ENCODE measurements at places on chromosomes 3 and 15. TPM values are rescaled to one million over a fixed set of nuclear protein-coding genes. Genes with fewer than 3 reads are reported as not detected.

DNA sequence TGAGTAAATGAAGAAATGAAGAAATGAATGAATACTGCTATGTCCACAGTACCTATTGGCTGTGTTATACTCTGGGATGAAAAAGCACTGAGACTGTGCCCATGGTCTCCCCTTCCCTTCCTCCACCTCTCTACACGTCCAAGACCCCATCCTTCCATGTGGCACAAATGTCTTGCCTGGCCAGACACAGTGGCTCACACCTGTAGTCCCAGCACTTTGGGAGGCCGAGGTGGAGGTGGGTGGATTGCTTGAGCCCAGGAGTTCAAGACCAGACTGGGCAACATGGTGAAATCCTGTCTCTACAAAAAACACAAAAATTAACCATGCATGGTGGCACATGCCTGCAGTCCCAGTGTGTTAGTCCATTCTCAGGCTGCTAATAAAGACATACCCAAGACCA is 200.1 kb downstream of the FAM43A start:
- H3K36me3 ChIP-seq, result no peaks in the 10 kb centered on the region
- no peaks in the 10 kb centered on the region for H3K4me1 ChIP-seq
- peaks cover 4% of the 10 kb centered on the region for H3K27me3 ChIP-seq
- DNase-seq, result no peak
- H3K4me3 ChIP-seq, result no peak overlapping the region
- no peak overlapping the region for H3K27ac ChIP-seq

- H3K4me1 ChIP-seq, result peaks cover 19% of the 10 kb centered on the region
- H3K27ac ChIP-seq, result no peak overlapping the region
- DNase-seq, result no peak
- H3K27me3 ChIP-seq, result peaks cover 23% of the 10 kb centered on the region
- no peak overlapping the region for H3K4me3 ChIP-seq
These were observed 90.0 kb downstream of the LRRK1 start for GRCh38 chr15:101009176-101009575.

DNA sequence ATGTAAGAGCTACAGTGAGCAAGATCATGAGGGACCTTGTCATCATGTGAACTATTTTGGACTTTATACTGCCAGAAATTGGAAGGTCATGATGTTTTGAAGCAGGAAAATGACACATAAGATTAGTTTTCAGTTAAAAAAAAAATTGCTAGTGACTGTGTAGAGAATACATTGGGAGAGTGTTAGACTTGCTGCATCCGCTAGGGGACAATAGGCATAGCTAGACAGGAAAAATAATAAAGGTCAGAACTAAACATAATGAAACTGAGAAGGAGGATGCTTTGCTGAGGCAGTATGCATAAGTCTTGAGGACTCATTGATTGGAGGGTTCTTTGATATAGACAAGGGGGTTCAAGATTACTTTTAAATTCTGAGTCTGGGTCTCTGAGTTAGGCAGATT is 275.8 kb upstream of the KCNH8 start:
- no peak overlapping the region for H3K4me3 ChIP-seq
- DNase-seq, result no peak
- H3K27me3 ChIP-seq, result no peaks in the 10 kb centered on the region

Gene HPS3
- total RNA-seq, result 15.8 TPM

Gene DYNC1LI1
- total RNA-seq, result 35.9 TPM

Gene GNB4
- 15.4 TPM for total RNA-seq

All from activated T-helper 1 cell treated with anti-CD3 and anti-CD28 coated beads, Interleukin-12 subunit alpha, Interleukin-12 subunit beta, Interleukin-2, Interleukin-4 antibody, amounts not matched to agents 30 ng/mL and 10 ng/mL and 1 ng/mL, durations not matched to agents 14 hours and 24 hours and 36 hours (primary cell).